ENCODE measurements at places on chromosomes 16 and 17.

DNA sequence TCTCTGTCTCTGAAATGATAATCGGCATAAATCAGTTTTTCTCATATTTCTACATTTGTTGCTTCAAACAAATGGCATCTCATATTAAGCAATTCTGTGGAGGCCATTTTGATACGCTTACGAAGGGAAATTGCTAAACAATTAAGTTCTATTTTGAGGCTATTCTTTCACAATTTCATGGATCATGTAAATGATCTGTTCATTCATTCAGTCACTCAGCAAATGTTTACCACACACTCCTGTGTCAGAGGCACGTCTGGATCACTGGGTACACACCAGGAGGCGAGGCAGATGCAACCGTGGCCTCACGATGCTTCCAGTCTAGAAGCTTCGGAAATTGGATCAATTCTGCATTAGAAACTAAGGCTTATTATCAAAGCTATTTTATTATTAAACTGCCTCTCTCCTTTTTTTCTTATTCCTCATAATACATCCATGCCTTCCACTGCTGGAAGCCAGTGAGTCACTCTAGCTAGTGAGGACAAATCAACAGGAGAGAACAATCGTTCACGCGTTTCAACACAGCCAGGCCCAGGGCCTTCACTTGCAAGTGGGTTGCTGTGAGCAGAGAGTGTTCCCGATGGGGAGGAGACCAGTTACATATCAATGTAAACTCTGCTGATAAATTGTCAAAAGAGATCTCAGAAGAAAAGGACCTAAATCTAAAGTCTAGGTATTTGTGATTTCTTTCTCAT is 11.3 kb upstream of the SLC39A11 start:
- no peak for DNase-seq

DNA sequence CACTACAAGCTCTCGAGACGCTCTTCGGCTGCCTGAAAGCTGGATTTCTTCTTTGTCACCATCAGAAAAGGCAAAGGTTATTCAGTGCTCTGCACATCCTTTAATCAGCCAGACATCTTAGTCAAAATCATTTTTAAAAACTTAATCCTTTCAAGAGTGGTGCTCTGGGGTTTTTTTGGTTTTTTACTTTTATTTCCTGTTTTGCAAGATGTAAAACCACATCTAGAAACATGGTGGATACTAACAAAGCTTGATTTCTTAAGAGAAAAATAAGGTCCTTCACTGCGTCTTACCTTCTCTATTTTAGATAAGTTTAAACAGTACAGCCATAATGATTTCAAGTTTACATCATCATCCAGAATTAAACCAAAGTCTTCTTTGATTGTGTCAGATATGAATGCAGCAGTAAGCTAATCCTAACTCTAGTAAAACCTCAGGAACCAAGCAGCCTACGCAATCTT is 6.3 kb downstream of the ANKRD11 start:
- no peak for DNase-seq

DNA sequence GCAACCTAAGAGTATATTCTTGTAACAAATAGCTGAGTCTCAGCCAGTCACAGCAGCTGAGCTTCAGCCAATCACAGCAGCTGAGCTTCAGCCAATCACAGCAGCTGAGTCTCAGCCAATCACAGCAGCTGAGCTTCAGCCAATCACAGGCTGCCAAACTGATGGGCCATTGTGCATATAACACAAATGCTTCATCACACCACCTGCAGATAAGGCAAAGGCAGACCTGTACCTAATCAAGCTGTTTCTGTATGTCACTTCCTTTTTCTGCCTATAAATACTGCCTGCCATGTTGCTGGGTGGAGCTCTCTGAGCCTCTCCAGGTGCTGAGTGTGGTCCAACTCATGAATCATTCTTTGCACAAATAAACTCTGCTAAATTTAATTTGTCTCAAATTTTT is 19.9 kb downstream of the MYH13 start:
- no peak for DNase-seq

GRCh38 chr16:2037115-2037514 is 10.4 kb downstream of the NHERF2 start:
- DNase-seq: no peak

- peak; percentile 84 for DNase-seq
These were observed 214.6 kb downstream of the MRTFB start for GRCh38 chr16:14285513-14286367.

DNA sequence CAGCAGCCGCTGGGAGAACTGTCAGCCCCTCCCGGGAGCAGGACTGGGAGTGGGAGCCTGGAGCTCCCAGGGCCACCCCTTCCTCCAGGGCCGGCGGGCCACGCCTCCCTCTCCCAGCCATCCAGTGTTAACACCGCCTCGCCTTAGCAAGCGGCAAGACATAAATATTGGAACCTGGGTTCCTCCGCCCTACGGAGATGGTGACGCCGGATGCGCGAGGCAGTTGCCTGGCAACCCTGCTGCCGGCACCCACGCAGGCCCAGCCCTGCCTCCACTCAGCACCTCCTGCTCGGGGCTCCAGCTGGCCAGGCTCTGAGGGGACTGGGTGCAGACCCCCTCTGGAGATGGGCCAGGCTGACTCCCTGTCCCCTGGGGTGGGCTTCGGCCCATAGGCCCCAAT is 27.4 kb upstream of the CACNA1H start:
- no peak for DNase-seq

GRCh38 chr17:35080536-35080935 is 17.0 kb upstream of the RFFL start:
- no peak for DNase-seq

DNA sequence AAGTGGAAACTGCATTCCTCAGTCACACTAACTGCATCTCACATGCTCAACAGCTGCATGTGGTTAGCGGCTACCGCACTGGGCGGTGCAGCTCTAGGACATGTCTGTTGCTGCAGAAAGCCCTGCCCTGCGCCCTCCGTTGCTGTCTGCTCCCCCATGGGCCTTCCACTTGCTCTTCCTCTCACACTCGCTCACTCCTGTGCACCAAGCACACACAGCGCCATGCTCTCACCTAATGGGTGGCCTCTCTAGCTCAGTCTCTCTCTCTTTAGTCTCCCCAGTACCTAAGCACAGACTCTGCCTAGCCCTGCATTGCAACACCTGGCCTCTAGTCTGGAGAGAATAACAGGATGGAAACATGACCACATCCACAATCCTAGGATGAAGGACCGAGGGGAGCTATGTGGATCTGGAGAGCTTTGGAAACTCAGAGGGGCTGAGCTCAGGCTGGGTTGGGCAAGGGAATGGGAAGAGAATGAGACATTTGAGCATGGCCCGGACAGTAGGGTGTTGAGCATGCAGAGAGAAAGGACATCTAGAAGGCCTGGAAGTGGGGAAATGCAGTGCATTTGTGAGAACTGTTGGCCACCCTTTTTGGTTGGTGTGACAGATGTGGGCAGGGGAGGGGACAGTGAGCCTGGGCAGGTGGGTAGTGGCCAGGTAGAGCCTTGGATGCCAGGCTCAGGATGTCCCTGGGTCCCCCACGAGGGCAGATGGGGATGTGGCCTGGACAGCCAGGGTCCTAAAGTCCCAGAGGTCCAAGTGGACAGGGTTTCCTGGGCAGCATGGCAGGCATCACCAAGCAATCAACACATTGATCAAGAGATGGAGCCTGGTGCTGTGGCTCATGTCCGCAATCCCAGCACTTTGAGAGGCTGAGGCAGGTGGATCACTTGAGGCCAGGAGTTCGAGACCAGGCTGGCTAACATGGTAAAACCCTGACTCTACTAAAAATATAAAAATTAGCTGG is 16.1 kb downstream of the SGCA start:
- DNase-seq: no peak

GRCh38 chr16:25177831-25178688 is 38.7 kb upstream of the AQP8 start:
- DNase-seq: no peak

DNA sequence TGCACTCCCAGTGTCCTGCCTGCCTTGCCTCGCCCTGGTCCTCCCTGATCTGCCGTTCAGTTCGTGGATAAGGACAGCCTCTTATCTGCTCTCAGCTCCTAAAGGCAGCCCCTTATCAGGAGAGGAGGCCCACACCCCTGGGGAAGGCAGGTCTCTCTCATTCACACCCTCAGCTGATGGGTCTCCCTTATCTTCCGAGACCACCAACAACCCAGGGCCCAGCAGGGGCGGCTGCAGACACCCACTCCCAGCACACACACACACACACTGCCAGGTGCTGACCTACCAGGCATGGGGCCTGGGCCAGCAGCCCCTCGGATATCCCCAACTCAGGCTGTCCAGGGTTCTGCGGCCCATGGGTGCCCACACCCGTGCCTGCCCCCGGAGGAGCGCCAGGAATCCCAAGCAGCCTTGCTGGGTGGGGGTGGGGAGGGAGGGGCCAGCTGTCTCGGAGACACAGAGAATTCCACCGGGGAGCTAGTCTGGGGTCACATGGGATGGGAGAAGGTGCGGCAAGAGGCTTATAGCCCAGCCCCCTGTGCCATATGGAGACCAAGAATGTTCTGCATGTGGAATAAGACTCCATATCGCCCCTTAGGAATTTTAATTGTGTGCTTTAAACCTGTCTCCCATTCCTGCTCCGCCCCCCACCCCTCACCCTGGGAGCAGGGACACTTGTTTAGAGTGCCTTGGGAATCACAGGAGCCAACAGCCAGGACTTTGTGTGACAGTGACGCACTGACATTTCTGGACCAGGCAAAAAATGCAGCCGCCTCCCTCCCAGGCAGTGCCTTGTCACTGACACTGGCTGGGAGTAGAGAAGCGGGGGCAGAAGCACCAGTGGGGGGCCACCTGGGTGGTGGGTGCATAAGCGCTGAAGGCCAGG is 41.9 kb upstream of the EMP2 start:
- DNase-seq: no peak

DNA sequence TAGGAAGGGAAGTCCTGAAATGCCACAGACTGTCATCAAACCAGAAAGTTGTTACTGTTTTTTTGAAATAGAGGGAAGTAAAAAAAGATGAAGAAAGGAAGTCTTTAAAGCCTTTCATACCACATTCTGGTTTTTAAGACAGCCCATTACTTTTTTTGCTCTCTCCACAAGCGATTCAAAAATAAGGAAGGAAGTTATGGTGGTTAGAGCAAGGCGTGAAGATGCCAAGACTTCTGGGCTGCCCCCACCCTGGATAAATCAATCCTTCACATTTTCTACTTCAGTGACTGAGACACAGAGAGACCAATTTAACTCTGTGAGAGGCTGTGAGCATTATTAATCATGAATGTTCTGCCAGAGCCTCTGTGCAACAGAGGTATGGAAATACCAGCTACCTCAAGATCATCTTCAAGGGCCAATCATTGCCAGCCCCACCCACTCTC is 82.3 kb upstream of the BCAR1 start:
- DNase-seq: no peak

- no peak for DNase-seq
These were observed 30.6 kb downstream of the KCNJ16 start for GRCh38 chr17:70105641-70106040.

- peak; percentile 48 for DNase-seq
These were observed 64.6 kb upstream of the CRHR1 start for GRCh38 chr17:45719335-45720071.

DNA sequence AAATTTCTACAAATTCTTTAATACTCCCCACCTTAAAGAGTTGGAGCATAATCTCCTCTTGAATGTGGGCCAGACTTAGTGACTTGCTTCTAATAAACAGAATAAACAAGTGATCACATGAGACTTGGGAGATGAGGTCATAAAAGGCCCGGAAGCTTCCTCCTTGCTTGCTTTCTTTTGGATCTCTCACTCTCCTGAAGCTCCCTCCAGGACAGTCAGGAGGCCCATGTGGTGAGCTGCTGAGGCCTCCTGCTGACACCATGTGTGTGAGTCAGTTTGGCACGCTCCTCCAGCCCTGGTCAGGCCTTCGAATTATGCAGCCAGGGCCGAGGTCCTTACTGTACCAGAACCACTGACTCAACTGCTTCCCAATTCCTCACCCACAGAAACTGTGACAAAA is 53.2 kb downstream of the NDEL1 start:
- no peak for DNase-seq

- no peak for DNase-seq
These were observed 630.8 kb upstream of the KIF2B start for GRCh38 chr17:53191878-53192277.

DNA sequence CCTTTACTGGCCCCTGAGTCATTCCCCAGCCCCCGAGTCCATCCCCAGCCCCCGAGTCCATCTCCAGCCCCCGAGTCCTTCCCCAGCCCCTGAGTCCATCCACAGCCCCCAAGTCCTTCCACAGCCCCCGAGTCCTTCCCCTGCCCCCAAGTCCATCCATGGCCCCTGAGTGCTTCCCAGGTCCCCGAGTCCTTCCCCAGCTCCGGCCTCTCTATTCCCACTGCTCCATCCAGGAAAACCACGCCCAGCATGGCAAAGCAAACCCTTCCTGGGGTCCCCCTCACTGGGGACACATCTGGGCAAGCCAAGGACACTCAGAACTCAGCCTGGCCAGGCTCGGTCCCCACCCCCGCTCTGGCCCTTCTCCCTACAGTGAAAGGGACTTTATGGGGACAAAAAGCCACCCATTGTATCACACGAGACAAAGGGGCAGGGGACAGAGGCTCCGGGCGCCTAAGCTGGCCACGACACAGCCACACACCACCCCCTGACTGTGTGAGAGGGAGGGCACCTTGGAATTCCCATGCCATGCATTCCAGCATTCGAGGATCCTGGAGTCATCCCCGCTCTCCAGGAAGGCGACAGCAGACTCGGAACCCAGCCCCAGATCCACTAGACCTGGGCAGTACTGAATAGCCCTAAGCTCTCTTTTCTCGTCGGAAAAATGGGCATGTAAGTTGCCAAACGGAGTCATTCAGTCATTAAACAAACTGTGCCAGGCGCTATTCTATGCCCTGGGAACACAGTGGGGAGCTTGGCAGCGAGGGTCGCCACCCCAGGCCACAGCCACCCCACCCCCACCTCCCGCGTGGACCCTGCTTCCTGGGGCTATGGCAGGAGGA is 14.0 kb downstream of the PLLP start:
- no peak for DNase-seq

DNA sequence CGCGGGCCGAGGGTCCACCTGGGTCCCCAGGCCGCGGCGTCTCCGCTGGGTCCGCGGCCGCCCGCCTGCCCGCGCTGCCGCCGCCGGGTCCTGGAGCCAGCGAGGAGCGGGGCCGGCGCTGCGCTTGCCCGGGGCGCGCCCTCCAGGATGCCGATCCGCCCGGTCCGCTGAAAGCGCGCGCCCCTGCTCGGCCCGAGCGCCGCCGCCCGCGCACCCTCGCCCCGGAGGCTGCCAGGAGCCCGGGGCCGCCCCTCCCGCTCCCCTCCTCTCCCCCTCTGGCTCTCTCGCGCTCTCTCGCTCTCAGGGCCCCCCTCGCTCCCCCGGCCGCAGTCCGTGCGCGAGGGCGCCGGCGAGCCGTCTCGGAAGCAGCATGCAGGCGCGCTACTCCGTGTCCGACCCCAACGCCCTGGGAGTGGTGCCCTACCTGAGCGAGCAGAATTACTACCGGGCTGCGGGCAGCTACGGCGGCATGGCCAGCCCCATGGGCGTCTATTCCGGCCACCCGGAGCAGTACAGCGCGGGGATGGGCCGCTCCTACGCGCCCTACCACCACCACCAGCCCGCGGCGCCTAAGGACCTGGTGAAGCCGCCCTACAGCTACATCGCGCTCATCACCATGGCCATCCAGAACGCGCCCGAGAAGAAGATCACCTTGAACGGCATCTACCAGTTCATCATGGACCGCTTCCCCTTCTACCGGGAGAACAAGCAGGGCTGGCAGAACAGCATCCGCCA is 504 bp downstream of the FOXC2 start:
- DNase-seq: no peak

GRCh38 chr16:59295993-59296736 is 562.0 kb upstream of the GOT2 start:
- no peak for DNase-seq

All from NCI-H2107 (cell line).